Tibial nerve (tissue), 4 donors: ENCODE measurements at places on chromosomes 6 and 20. TPM values are rescaled to one million over a fixed set of nuclear protein-coding genes. Genes with fewer than 3 reads are reported as not detected.

The PAK5 gene
- not detected for total RNA-seq

The XKR7 gene
- total RNA-seq: not detected

The CCDC167 gene
- total RNA-seq: 32.9 TPM

The GUCA1A gene
- total RNA-seq: not detected

The LAMA2 gene
- 203 TPM for total RNA-seq

The HCRTR2 gene
- total RNA-seq: not detected

The LHFPL5 gene
- not detected for total RNA-seq

The WFDC5 gene
- not detected for total RNA-seq

The FLRT3 gene
- 8.7 TPM for total RNA-seq

The MUCL3 gene
- total RNA-seq: not detected

The MYH7B gene
- 3.9 TPM for total RNA-seq

The PIGT gene
- 58.0 TPM for total RNA-seq

The TSBP1 gene
- total RNA-seq: not detected

The OR12D3 gene
- total RNA-seq: not detected

The FABP7 gene
- total RNA-seq: not detected

The GSTA3 gene
- not detected for total RNA-seq
